Hepatic stellate cell (primary cell): ENCODE measurements at places on chromosomes 5 and 9.

DNA sequence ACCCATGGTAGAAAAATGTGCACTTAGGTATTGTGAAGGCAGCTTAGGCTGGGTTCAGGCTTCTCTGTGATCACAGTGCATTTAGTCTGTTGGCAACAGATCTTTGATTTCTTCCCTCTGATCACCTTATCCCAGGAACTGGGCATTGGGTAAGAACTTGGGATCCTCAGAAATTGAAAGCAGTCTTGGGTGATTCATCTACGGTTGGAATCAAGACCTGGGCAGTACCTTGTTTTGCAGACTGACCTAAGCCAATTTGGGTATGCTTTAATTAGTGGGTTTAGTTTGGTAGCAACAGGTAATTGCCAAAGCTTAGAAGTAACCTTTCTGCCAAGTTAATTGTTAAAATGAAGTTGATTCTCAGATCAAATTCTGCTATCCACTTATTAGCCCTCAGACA, 17.8 kb downstream of the ENTREP1 start:
- no peak for DNase-seq

DNA sequence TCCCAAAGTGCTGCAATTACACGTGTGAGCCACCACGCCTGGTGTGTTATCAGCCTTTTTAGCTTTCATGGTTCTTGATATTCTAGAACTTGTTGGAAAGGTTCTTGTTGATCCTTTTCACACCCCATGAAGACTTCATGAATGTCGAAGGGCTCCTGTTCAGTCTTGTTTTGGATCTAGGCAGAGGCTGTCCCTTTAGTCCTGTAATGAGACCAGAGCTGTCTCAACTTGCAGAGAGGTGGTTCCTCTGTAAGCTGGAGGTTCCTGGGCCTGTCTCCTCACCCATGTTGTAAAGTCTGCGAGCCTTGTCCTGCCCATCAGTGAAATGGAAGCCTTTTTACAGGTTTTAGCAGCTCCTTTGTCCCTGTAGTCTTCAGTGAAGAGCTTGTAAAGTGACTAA, 38.2 kb downstream of the PRRC2B start:
- DNase-seq: no peak

DNA sequence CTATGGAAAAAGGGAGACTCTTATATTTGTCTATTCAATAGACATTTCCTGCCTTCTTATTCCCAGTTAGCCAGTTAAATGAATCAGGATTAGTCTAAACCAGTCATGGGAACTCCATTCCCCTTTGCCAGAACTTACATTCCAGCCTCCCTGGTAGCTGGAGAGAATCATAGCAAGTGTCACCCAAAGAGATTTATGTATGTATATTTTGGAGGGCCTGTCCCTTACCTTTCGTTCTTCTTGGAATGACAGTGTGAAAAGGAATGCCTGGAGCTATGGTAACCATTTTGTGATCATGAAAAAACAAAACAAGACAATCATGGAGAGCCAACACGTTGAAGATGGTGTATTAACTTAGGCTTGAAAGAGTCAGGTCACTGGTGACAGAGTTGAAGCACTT, 627.7 kb downstream of the CCDC171 start:
- peak; percentile 51 for DNase-seq

- DNase-seq: no peak
These were observed 13.3 kb downstream of the HSD17B4 start for GRCh38 chr5:119465640-119466039.

DNA sequence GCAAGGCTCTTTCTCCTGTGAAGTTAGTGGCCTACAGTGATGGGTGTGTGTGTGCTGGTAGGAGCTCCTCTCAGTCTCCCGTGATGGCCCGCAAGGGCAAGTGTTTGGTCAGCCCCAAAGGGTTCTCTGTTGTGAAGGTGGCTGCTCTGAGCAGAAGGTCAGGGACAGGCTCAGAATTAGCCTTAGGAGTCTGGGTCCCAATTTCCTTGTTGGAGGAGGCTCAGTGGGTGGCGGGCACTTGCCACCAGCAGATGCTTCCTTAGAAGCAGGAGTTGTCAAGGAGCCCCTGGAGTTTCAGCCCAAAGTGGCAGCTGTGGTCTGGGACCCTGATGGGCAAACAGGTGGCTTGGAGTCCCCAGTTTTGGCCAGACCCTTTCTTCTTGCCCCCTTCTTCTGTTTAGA, 154.4 kb downstream of the MACROH2A1 start:
- DNase-seq: no peak

GRCh38 chr5:6822556-6823343, 109.5 kb downstream of the TENT4A start:
- DNase-seq: no peak

DNA sequence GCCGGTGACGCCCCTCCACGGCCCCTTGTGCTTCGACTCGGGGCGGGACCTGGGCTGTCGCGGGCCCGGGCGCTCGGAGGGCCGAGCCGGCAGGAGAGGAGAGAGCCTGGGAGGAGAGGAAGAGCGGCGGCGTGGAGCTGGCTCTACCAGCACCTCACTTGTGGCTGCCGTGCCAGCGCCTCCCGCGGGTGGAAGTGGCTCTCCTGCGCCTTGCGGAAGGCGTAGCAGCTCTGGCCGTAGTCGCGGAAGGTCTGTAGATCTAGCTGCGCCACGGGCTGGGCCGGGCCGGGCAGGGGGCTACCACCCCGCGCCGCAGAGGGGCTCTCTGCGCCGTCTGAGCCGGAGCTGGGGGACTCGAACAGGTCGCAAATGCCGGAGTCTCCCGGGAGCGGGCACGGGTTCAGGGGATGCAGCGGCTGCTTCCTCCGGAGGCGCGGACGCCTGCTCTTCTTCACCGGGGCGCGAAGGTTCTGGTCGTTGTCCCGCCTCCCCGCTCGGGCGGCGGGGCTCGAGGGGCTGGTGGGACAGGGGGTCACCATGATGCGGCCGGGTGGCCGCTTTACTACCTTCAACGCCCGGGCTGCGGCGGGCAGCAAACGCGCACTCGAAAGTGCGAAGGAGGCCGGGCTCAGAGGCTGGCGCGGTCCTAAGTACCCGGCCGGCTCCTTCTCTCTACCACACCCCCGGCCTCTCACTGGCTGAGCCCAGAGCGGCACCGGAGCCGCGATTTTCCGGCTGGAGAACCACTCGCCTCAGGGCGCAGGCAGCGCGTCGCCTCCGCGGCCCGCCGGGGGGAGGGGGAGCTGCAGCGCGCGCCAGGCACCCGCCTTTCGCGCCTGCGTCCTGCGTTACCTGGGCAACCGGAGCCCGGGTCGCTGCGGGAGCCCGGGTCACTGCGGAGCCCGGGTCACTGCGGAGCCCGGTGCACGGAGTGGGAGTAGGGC, at the start of gene CCNO:
Gene CCNO (minus strand): TSS at position 624 of the 944 bp plus-strand sequence. CDS start 85 bp downstream, at position 539.
- DNase-seq: peak; percentile 78

- no peak for DNase-seq
These were observed 25.4 kb upstream of the SUB1 start for GRCh38 chr5:32559921-32560320.

DNA sequence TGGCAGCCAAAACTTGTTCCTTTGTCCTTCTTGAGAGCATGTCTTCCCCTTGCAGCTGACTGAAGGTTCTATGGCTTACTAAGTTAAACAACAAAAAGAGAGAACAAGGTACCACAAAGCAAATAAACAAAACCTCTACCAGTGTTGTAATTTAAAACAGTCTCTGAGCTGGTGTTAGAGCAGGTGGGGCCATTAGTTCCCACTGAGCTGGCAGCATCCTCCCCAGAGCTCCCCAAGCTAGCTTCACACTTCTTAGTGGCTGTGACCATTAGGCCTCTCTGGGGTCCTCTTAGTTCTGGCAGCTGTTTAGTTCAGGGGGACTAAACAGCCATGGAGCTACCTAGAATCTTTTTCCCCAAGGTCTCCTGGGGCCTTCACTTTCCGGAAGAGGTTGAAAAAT, 128.6 kb upstream of the ELL2 start:
- DNase-seq: no peak

- DNase-seq: no peak
These were observed 135.4 kb downstream of the ATG10 start for GRCh38 chr5:82107267-82107666.

DNA sequence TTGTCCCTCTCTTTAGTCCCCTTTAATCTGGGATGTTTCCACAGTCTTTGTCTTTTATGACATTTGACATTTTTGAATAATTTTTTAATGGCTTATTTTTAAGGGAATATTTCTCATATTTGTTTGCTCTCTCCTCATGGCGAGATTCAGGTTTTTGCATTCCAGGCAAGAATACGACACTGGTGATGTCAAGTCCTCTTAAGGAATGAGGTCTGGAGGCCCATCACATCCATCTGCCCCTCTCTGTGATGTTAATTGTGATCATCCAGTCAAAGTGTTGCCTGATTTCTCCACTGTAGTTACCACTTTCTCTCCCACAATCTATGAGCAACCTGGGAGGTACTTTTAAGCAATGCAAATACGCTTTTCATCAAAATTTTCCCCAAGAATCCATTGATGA, 193.2 kb downstream of the MAST4 start:
- no peak for DNase-seq

DNA sequence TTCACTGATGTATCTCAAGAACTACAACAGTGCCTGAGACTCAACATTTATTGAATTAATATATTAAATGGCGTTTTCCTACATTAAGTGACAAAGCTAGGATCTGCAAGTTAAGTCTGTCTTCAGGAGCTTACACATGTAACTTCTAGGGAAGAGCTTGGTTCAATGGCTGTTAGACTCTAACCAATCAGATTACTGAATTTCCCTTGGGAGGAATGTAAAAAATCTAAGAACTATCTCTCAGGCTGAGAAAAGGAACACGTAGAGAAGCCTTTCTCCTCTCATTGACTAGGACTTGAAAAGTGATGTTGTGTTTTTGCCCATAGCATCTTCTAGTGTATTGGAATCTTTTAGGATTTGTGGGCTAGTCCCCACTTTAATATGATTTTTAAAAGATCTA, 53.6 kb downstream of the CCNH start:
- no peak for DNase-seq

- no peak for DNase-seq
These were observed 40.1 kb upstream of the PCSK1 start for GRCh38 chr5:96473155-96473554.

DNA sequence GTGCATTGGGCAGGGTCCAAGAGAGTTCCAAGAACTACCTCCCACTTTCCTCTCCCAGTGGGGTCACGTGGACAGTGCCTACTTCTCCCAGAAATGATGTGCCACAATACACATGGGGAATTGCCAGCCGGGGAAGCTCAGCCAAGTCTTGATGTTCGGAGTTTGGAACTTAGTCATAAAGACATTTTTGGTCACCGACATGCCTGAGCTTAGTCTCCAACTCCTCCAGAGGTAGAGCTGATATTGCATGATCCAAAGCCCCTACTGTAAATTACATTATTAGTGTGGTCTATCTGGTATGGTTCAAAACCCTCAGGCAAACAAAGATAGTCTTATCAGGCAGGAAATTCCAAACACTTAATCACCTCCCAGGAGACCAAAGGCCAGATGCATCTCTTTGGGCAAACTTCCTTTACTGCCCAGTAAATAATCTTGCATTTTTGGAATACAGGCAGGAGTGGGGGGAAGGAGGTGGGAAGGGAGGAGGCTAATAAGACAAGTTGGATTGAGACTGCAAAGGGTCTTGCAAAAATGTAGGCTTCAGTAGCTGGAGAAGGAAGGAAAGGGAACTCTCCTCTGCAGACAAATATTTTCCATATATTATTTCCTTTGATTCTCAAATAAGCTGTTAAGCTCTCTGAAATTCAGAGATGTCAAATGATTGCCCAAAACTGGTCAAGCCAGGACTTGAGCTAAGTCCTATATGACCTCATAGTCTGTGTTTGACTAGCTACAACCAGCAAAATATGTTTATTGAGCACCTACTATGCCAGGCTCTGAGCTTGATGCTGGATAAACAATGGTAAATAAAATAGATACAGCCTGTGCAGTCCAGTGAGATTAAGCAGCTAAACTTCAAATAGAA, 99.4 kb downstream of the DRD1 start:
- no peak for DNase-seq

DNA sequence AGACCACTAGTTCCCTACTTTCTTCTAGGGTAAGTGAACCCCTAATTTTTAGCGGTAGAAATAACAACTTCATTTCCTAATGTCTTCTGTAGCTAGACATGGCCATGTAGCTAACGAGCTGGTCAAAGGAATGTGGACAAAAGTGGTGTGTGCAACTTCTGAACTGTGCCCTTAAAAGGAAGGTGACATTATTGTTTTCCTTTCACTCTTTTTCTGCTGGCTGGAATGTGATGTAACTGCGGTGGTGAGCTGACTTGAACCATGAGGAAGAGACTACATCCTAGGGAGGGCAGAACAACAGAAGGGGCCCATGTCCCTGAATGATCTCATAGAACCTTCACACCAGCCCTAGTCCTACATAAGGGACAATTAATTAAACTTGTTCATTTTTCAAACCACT, 1.3 kb upstream of the SNX2 start:
- no peak for DNase-seq

GRCh38 chr5:57338068-57338867, 144.3 kb downstream of the ACTBL2 start:
- no peak for DNase-seq

DNA sequence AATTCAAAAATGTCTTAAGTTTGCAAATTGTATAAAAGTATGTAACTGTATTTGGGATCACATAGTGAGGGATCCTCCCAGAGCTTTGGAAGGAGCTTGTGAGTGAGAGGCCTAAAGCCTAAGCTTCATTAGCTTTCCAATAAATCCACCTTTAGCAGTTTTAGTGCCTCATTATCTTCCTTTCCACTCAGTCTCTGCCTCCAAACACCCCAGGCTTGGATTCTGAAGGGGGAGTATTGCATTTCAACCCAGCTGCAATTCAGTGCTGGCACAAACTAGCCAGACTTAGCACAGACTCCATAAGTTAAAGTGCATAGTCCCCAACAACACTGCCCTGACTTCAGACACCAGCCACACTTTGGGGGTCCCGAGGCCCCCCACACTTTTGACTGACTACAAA, 113.5 kb downstream of the SMARCA2 start:
- no peak for DNase-seq

- no peak for DNase-seq
These were observed 98.1 kb upstream of the TLE4 start for GRCh38 chr9:79473704-79474103.

GRCh38 chr5:181184845-181185216, 20.2 kb downstream of the TRIM7 start:
- DNase-seq: no peak

DNA sequence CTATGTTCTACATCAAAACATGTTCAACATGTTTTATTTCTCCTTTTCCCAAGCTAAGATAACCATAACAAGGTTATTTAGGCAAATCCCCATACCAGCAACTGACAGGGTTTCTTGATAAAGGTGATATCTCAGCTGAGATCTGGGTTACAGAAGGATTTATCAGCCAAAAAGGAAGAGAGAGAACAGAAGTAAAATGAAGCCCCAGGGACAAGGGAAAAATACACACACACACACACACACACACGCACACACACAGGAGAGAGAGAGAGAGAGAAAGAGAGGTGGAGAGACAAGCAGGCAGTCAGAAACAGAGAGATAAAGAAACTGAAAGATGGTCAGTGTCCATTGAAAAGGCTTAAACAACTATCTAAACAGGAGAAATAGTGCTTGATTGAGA, 19.7 kb upstream of the MLLT3 start:
- DNase-seq: no peak
